ENCODE measurements at places on chromosomes 7 and 10.

DNA sequence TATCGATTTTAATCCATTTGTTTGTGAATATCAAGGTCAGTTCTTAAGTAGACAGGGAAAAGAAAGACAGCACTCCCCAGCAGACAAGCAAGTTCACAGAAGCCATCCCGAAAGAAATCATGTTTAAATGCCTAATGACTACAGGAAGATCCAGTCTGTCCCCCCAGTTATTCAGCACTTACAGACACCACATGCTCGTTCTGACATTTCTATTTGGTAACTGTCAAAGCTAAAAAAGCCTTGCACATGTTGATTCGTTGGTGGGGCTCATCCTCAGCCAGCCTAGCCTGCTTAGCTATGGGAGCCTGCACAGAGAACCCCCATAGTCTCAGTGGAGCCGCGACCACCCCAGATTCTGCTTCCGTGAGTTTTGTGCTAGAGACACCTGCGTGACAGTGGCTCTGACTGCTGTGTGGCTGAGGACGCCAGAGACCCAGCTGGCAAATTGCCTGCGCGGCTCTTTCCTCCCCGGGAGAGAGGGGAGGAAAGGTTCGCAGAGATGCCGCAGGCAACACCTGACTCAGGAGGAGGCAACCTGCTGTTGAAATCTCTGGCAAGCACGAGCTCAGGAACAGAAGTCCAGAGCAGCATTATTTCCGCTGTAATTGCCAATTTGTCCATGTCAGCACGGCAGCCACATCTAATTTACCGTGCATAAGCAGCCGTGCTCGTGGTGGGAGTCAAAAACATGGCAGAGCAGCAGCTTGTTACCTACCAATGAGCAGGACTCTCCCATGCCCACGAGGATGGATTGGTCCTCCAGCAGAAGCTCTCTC lies 194.2 kb downstream of the GPAM start:
- no peak for DNase-seq

DNA sequence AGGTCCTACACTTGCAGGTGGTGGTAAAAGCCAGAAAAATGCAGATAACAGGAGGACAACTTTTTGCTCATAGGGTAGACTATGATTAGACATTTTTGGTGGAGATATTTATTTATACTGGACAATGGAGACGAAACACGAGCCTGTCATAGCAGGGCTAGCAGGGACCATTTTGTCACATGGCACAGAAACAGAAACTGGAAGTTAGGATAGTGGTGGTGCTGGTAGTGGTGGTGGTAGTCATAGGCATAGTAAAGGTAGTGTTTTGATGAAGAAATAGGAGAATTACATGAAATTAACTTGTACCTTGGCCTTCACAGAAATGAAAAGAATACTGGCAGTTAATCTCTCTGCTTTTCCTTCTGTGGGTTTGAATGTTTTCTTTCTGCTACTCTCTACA lies 8.8 kb upstream of the MGAM start:
- no peak for DNase-seq

DNA sequence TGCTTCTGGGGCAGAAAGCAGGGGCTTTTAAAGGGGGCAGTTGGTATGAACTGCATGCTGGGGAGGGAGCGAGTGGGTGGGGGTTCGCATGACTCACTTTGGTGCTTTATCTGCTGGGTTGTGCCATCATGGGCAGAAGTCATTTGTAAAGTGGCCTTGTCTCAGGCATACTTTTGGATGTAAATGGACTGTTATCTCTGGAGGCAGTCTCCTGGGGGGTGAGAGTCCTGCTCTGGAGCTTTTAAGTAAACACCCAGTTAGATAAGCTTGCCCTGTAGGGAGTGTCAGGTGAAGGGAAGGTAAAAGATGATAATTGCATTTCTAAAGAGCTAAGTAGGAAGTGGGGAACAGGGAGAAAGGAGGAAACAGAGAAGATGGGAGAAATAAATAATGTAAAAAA lies 1.6 kb upstream of the GSTO1 start:
- no peak for DNase-seq

GRCh38 chr7:129122078-129122750 lies 22.3 kb upstream of the TSPAN33 start:
- DNase-seq: no peak

DNA sequence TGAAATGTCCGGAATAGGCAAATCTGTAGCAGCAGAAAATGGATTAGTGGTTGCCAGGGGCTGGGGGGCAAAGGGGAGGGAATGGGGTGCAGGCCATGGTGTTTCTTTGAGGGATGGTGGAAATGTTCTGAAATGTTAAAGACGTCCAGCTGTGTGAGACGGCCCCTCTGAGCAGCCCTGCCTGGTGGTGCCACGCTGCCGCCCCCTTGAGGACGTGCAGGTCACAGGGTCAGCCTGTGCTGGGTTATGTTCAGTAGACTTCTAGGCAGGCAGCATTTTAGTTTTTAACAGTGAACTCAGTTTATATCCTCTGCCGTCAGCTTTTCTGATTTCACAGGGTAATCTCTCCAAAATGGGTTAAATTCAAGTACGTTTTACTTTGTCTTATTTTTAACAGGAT lies 9.4 kb downstream of the NUB1 start:
- DNase-seq: no peak

DNA sequence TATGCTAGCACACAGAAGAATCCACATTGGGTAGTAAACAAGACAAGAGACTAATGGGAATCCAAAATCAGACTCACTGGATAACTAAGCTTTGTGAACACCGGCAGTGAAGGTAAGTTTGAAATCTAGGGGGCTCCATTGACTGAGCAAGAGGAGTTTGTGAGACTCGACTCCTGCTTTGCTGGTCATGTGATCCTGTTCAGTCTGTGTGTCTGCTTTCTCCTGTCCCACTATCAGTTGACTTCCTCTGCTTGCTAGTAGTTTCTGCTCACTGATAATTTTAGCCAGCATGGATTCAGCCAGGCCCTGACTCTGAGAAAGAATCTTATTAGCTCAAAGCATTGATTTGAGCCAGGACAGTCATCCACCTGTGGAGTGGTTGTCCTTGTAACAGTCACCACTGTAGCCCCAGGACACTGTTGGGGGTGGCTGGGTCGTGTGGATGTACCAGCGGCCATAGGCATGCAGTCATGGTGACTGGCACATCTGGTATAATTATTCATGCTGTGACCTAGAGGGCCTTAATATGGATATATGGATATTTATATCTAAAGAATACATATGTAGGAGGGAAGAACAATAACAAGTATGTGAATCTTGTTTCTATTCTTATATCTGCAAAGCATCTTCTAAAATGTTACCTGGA lies 44.4 kb downstream of the DNAH11 start:
- DNase-seq: no peak

- no peak for DNase-seq
Measured at GRCh38 chr10:101006593-101007098, 7.0 kb downstream of the LZTS2 start.

GRCh38 chr10:73190188-73190587 lies 22.3 kb downstream of the FAM149B1 start:
- no peak for DNase-seq

DNA sequence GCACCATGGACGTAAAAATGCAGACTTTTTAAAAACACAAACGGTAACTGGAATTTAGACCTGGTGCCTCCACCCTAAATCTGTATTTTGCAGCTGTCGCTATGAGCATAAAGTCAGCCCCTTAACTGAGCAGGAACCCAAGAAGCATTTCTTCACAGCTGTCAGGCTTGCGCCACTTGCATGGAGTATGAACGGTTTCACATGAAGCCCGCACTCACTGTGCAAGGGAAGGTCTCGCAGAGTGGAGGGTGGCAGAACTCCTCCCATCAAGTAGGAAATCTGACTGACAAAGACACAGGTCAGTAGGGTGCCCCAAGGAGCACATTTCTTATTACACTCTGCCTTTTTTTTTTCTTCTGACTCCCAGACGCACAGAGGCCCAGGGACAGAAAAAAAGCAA lies 58.5 kb downstream of the ELMO1 start:
- DNase-seq: no peak

- no peak for DNase-seq
Measured at GRCh38 chr10:42827201-42827600, 44.6 kb downstream of the BMS1 start.

DNA sequence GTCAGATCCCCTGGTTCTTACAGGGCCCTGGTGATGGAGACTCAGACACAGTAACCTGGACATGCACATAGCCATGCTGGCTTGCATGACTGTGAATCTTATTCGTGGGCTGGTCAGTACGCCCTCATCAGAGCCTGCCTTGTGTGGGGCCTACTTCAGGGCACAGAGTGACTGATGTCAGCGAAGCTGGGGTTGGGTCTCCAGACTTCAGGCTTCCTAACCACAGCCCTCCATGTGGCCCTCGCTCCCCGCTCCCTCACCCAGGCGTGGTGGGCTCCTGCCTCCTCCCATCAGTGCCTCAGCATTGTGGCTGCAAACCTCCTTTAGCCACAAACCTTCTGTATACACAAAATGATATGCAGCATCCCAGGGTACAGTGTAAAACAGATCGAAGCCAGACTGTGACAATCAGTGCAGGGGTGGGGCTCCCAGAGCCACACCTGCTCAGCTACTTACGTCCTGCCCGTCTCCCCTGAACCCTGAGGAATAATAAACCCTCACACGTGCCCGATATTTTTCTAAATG lies 7.1 kb upstream of the C10orf105 start:
- DNase-seq: peak; percentile 29

DNA sequence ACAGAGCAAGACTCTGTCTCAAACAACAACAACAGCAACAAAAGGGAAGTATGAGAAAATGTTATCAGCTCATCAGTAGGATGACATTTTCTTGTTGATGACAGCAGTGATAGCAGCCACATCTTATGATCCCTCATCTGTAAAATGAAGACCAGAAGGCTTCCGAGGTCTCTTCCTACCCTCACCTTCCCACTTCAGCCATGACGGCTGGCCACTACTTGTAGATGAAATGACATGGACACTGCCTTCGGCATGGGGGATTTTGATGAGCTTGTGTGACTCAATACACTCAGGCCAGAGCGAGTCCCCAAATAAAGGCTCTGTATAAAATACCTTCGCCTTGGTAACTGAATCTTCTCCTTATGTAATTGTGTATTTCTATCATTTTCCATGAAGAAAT lies 6.7 kb downstream of the ECHDC3 start:
- no peak for DNase-seq

DNA sequence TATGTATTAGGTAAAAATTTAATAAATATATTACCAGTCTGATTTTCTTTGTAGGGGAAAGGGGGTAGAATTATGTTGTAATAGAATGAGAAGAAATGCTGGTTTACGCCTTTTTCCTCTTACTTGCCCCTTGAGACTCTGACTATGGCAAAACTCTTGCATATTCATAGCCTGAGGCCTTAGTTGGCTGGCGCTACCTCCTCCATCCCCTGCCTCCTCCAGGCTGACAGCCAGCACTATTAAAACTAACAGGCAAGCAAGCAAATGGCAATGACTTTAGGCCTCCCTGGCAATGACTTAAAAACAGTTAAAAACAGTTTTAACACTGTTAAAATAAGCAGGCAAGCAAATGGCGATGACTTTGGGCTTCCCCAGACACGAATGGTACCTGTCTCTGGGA lies 14.4 kb downstream of the PKD2L1 start:
- no peak for DNase-seq

DNA sequence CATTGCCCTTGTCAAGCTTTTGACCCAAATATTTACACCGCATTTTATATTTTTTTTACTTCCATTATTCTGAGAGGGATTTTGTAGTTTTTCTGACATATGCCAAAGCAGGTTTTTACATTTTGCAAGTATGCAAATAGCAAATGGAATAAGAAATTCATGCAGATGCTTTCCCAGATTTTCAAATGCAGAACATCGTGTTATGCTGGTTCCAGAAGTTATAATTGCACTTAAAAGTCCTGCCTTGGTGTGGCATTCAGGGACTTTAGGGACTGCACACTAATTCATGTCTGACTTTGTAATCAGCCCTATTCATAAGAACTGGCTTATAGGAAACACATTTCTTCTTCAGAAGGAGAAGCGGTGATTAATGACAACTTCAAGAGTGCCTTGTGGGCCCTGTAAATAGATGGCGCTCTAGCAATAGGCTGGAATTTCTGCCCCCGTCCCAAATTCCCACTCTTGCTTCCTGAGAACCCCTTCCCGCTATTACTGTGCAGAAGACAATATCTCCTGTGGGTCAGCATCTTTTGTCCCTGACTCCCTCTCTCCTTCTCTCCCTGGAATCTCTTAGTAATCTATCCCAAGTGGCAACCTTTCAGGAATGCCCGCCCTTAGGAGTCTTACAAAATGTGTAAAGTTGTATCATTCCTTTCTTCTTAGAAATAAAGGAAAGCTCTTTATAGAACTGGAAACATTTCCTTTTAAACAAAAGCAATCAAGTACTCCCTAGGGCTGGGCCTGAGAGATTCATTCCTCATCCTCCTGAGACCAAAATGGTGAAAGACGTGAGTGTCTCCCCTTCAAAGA lies 264.0 kb downstream of the INHBA start:
- DNase-seq: no peak

DNA sequence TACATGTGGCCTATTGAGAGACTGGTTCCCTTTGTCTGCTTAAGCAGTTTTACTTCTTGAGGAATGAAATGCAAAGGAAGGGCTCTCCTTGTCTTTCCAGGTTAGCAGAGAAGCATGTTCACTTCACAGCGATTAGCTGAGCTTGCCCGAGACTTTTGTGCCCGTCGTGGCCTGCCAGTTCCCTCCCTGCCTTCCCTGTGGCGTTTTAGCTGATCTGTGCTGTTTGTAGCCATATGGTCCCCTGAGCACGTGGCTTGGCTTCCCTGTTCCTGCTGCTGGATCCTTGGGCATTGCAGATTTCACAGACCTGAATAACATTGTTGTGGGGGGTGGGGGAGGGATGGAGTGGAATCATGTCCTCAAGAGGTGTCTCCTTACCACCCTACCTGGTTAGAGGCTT lies 61.8 kb downstream of the SND1 start:
- DNase-seq: no peak

DNA sequence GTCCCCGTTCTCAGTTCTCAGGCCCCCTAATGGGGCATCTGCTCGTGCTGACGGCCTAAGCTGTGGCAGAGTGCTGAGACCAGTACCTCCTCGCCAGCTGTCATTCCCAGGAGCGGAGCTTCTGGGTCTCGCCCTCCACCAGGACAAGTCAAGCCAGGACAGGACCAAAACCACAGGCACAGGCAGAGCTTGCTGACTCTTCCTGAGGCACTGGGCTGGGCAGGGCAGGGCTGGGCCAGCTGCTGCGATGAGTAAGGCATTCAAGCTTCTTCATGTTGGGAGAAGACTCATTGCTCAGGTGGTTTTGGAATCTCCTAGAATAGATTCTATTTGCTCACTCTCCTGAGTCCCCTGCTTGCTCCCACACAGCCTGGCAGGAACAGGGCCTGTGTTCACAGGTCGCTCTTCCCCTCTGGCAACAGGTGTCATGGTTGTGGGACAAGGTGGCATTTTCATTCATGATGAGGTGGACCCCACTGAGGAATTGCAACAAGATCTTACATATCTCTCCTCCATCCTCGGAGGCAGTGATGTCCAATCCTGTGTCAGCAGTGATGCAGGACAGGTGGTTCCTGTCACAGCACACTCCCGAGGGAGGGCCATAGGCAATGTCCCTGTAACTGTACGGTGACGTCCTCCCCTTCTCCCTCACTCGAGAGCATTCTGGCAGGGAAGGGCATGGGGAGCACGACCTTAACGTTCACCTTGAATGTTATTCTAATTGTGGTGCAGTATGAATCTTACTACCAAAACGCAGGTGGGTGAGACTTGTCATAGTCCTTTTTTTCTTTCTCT lies 17.0 kb upstream of the SH3PXD2A start:
- DNase-seq: no peak

- no peak for DNase-seq
Measured at GRCh38 chr10:51951601-51952000, 252.2 kb upstream of the CSTF2T start.

- DNase-seq: no peak
Measured at GRCh38 chr7:71984348-71984747, 427.8 kb downstream of the CALN1 start.

- DNase-seq: no peak
Measured at GRCh38 chr10:77965294-77965693, 38.7 kb upstream of the DLG5 start.
